ENCODE measurements at places on chromosomes 1 and 21.
A peak's percentile ranks its signal among the peaks of the same experiment; 100 is the strongest.

DNA sequence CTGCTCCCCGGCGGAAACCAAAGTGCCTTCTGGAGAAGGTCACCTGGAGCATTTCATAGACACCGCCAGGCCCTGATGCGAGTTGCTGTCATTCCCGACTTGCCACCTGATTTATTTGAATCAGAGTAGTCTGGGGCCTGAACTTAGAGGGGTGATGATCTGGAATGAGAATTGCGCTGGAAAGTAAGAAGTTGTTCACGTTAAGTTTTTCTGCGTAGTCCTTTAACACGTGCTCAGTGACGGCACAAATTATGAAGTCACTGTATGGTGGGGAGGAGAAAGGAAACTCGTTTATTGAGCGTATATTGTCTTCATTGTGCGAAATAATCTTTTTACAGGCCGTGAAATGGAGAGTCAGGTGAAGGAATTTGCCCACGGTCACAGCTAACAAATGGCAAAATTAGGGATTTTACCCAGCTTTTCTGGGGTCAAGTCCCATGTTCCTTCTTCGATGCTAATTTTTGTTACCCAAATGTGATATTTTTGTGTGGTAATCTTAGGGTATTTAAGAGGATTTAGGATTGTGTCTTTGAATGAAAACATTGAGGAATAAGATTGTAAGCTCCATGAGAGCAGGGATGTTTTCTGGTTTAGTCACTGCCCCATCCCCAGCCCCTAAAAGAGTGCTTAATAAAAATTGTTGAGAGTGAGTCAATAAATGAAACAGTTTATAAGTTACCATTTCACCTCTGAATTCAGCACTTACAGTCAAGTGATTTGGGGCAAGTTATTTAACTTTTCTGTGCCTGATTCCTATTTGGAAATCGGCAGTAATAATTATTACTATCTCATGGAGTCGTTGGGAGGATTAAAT is 46.4 kb upstream of the NBL1 start:
- no peak for DNase-seq

- DNase-seq: no peak
Measured at GRCh38 chr1:176878750-176879536, 285.6 kb downstream of the ASTN1 start.

GRCh38 chr1:1397839-1398523 is 1.2 kb downstream of the CCNL2 start:
- DNase-seq: no peak

GRCh38 chr1:227416156-227416830 is 98.0 kb upstream of the CDC42BPA start:
- DNase-seq: no peak

DNA sequence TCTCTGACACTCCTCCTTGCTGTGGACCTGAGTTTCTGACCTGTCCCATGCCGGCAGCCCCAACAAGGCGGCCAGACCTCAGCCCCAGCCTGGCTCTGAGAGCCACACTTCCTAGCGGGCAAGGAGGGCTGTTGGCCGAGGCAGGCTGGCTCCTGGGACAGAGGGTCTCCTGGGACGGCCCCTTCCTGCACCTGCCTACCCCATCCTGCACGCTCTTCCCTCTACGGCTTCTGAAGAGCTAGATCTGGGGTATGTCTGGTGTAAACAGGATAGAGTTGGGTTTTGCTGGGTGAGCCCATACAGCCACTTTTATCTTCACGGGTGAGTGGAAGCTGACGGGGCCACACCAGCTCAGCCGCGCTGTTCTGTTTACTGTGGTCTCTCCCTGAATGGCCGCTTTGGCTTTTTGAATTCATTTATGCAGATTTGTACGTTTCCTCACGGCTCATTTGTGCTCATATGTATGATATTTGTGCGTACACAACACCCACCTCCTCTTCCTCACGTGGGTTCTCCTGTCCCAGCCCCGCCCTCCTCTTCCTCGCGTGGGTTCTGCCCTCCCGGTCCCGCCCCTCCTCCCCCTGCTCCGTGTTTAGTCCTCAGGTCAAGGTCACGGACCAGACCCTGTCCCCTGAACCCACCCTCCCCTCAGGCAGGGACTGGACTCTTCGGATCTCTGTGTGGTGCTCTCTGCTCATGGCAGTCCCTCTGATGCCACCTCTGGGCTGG is 34.7 kb upstream of the POFUT2 start:
- DNase-seq: no peak

- DNase-seq: no peak
Measured at GRCh38 chr1:30845904-30846290, 62.7 kb downstream of the SDC3 start.

GRCh38 chr1:196403803-196404690 is 204.2 kb downstream of the KCNT2 start:
- no peak for DNase-seq

- DNase-seq: no peak
Measured at GRCh38 chr1:205098242-205098641, 14.0 kb upstream of the TMEM81 start.

DNA sequence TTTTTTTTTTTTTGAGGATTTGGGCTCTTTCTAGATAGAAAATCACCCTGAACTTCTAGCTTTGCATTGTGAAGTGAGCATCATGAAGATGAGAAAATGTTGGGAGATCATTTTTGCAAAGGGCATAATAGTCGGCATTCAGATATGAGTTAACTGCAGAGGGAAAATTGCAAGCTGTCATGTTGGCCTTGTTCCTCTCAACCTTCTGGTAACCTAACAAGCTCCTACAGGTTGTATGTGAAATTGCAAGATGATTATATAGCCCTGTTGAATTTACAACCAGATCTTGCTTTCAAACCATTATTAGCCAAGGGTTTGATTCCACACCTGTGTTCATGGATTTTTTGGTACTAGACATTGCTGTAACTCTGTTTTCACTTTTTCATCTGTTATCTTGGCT is 2.2 kb downstream of the ELOA start:
- no peak for DNase-seq

- no peak for DNase-seq
Measured at GRCh38 chr1:231691618-231692259, 65.1 kb downstream of the DISC1 start.

GRCh38 chr1:21956720-21957552 is 19.8 kb upstream of the HSPG2 start:
- peak; percentile 17 for DNase-seq

GRCh38 chr1:167756730-167757405 is 35.1 kb downstream of the MPZL1 start:
- DNase-seq: no peak
